NCI-H187 (cell line): ENCODE measurements at places on chromosomes 1 and 21.

DNA sequence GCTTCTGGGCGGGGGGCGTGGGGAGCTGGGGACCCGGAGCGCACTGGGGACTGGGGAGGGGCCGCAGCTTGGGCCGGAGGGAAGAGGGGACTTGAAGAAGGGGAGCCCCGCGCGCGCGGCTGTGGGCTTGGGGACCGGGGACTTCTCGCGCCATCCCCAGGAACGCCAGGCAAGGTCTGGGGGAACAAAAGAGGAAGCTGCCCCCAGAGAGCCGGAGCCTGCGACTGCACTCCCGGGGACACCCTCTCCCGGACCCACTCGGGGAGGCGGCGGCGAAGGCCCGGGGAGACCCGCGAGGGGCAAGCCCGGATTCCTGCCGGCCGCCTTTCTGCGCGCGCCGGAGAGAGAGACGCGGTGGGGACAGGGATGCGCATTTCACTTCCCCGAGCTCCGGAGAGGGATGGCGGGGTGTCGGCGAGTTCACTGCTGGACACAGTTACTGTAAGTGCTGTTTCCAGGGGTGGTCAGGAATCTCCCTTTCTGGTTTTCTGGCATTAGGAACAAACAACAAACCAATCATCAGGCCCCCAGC is 732 bp downstream of the ABCG1 start:
- no peak for DNase-seq

DNA sequence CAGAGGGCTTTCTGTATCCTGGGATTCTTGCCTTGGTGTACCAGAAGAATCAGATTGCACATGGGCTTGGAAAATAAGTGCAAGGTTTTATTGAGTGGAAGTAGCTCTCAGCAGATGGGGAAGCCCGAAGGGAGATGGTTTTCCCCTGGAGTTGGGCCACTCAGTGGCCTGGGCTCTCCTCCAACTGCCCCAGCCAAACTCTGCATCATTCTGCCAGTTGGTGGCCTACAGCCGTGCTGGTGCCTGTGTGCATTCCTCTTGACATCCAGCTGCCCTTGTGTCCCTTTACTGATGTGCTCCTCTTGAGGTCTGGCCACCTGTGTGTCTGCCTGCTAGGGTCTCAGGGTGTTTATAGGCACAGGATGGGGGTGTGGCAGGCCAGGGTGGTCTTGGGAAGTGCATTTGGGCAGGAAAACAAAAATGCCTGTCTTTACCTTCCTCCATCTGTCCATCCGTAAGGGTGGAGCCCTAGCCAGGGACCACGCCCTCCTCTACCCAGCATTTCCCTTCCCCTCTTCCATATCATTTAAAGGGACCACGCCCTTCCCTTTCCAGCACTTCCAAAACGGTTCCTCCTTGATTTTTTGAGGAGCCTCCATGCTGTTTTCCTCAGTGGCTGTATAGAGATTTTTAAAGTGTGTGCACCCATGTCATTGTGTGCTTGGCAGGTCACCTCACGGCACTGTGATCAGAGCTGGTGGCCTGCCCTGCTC is 18.9 kb downstream of the SNAP47 start:
- DNase-seq = no peak

DNA sequence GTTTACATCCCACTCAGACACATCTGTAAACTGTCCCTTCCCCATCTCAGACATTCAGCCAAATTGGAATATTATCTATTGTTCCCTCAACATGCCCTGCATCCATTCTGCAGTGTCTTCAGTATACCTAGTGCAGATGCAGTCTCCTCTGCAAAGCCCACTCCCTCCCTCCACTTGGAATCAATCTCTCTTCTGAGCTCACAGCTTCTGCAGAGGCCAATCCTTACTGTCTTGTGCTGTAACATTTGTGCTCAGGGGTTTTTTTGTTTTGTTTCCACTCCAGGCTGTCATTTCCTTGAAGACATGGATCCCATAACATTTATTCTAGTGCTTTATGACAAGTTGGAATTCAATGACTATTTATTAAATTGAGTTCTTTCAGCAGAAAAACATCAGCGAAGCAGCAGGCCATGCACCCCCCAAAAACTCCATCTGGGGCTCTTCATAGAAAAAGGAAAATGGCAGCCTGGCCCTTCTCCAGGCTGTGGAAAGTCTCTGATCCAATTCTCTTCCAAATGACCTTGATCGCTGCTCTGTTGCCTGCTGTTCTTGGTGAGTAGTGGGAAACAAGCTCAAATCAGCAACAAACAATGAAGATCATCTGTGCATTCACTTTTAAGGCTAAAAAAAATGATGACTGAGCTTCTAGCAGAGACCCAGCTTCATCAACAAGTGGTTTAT is 8.7 kb downstream of the C4BPA start:
- no peak for DNase-seq

- DNase-seq = peak; percentile 63
Measured at GRCh38 chr1:156705321-156705917, at the start of gene CRABP2. TSS of gene CRABP2 (minus strand) at chr1:156705583. CDS start at chr1:156705446, 137 bp downstream.

DNA sequence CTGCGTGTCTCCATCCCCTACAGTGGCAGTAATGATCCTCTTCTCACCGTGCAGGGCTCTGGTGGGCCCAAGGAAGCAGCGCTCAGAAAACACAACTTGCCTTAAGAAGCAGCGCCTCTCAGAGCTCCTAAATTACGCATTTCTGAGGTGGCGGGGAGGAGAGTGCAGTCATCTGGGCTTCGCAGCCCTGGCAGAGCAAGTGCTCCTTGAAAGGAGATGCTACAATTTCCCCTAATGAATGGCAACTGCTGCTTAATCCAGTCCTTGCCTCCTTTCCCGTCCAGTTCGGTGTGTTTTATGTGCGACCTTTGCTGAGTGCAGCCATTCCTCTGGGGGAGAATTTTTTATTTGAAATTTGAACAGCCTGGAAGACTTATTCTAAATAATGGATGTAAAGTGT is 287.3 kb downstream of the PTPRU start:
- DNase-seq = no peak

GRCh38 chr1:116997066-116997465 is 4.5 kb upstream of the CD101 start:
- DNase-seq = no peak

- DNase-seq = no peak
Measured at GRCh38 chr1:240282061-240282830, 190.6 kb downstream of the FMN2 start.

- DNase-seq = no peak
Measured at GRCh38 chr1:153928245-153928644, 5.5 kb upstream of the GATAD2B start.

DNA sequence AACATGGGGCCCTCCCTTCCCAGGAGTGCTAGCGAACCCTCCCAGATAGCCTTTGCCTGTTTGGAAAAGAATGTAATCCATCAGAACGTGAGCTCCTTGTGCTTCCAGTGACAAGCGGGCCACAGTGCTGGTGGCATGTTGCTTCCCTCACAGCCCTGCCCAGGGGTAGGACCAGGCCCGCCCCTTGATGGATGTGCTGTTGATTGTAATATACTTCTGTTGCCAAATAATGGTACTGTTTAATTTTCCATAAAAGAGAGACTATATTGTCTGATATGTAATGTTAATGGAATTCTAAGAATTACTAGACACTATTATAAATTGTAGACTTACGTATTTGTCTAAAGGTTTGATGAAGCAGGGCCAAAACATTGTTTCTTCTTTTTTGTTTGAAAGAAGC is 16.4 kb downstream of the ATP5PO start:
- no peak for DNase-seq

DNA sequence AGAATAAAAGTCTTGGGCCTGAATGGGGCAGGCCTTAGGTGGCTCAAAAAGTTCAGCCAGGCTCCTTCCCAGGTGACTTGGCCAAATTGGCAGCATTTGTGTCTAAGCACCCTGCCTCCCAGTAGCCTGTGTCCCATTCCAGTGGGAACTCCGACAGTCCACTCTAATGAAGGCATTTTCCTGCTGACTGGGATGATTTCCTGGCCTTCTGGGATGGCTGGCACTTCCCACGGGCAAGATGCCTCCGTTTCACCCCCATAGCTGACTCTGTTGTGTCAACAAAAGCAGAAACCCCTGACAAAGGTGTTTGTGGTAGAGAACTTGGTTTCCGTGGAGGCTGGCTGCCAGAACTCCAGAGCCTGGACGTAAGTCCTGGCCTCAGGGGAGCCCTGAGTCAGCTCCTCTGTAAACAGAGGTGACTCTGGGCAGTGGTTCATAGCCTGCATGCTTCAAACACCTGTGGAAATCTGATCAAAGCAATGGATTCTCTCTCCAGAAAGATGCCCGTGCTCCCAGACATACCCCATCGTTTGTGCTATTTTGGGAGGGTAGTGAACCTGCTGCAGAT is 36.6 kb downstream of the WNT3A start:
- DNase-seq = no peak

GRCh38 chr1:63674238-63674864 is 81.1 kb downstream of the PGM1 start:
- no peak for DNase-seq

DNA sequence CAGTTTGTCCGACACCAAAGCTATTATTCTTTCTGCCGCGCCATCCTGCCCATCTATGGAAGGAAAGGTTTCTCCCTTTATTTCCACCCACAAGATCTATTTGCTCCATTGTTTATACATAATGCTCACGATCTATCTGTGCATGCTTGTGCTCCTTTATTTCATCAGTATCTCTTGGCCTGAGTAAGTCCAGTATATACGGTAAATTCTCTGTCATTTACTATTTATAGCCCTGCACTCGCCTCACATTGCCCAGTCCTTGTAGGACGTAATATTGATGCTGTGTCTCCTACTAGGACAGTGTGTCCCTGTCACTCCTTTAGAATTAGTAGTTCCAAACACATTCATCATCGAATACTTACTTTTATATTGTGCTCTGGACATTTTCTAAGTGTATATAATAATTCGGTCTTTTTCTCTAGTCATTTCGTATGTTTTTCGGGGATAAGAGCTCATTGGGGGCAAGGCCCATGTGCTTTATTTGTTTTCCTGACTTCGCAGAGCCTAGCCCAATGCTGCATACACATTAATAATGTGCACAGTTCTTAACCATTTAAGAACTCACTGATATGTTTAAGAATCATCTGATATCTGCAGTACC is 3.1 kb upstream of the NID1 start:
- no peak for DNase-seq

DNA sequence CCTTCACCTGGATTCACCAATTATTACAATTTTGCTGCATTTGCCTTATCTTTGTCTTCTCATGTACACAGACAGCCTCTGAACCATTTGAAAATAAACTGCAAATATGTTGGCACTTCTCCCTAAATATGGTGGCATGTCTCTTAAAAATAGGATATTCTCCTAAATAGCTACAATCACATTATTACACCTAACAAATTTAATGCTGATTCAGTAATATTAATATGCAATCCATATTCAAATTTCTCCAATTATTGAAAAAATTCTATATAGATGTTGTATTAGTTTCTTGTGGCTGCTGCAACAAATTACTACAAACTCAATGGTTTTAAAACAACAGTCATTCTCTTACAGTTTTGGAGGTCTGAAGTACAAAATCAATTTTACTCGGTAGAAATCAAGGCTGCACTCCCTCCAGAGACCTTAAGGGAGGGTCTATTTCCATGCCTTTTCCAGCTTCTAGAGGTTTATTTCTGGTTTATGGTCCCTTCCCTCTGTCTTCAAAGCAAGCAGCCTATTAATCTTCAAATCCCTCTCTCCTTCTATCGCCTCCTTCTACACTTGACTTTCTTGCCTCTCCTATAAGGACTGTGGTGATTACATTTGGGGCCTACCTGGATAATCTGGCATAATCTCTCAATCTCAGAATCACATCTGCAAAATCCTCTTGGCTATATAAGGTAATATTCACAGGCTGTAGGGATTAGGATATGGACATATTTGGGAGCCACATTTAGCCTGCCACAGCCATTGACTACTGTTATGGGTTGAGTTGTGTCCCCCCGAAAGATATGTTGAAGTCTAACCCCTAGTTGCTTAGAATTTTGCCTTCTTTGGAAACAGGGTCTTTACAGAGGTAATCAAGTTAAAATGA is 52.5 kb upstream of the BOLA1 start:
- DNase-seq = no peak

GRCh38 chr1:70284366-70284765 is 63.2 kb downstream of the SRSF11 start:
- no peak for DNase-seq

GRCh38 chr1:167627615-167627864 is 2.5 kb upstream of the RCSD1 start:
- DNase-seq = no peak
